Amniotic epithelial cell (primary cell): ENCODE measurements at places on chromosomes 1 and 21.

DNA sequence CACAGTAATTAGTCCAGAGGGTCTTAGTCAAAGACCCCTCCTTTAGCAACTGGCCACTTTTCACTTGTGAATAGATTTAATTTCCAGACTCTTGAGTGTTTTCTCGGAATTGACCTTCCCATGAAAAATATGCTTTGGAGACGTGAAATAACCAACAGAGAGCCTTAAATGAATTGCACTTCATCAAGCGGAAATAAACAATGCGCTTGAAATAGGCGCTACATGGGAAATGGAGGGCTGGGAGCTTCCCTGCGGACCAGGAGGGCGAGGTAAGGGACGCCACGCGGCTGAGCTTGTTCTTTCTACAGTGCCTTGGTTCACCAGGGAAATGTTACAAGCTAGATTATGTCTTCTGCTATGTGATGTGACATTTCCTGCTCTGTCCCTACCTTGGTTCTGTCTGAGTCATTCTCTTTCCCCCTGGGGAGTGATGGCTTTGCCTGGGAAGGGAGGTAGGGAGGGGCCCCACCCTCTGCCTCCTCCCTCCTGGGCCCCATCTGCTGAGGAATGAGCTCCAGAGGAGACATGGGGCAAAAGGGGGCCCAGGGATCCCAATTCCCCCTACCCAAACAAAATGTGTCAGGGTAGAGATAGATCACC lies 619.3 kb downstream of the PTPRU start:
- no peak for DNase-seq

DNA sequence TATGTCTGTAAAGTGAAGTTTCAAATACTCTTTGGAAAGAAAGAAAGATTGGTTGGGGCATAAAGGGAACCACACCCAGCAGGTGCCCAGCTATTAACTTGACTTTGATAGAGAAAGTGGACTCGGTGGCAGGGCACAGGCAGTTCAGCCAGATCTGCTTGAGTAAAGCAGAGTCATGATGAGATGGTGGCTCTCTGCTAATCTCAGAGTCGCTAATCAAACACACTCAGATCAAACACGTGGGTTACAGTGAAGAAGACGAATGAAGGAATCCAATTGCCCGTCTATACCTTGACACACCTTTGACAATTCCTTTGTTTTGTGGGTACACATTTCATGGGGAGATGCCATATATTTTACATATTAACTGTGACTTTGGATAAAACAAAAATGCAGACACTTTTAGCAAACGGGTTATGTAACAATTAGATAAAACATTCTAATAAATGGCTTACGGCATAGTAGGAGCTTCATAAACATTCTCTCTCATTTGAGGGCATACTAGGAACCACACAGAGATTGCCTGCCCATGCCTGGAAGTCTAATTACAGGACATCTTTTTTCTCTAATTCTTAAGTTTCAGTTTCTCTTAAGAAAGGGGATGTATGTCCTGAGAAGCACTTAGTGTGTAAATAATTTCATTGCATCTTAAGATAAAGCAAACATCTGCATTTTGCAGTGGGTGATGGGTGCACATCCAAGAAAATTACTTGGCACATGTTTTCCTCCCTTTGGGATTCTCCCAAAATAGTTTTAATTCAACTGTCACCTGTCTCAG lies 7.2 kb downstream of the CBR1 start:
- no peak for DNase-seq

- no peak for DNase-seq
Measured at GRCh38 chr1:43536196-43536863, 5.6 kb downstream of the PTPRF start.

DNA sequence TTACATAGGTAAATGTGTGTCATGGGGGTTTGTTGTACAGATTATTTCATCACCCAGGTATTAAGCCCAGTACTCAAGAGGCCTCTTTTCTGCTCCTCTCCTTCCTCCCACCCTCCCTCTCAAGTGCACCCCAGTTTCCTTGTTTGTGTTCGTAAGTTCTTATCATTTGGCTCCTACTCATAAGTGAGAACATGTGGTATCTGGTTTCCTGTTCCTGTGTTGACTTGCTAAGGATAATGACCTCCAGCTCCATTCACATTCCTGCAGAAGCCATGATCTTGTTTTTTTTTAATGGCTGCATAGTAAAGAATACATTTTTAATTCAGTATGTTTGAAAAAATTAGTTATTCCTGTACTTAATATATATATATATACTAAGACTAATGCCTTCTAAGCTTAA lies 107.7 kb downstream of the CLDN17 start:
- DNase-seq, result no peak

DNA sequence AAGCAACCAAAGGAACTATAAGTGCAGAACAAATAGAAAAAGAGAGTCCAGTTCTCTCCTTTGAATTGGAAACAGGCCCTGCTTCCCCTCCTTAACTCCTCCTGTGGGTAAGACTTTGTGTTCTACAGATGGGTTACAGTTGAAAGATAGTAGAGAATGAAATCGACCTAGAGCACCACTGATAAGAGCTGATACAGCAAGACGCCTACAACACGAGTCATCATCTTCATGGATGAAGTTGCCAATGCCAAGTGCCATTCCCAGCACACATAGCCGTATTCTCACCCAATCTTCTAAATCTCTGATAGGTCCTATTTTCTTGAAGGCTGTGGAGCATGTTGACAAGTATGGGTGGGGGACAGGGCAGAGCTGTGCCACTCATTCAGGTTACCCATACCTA lies 99.8 kb upstream of the CAMK1G start:
- DNase-seq, result peak; percentile 35

- DNase-seq, result peak; percentile 96
Measured at GRCh38 chr1:17239420-17239819, 9.5 kb upstream of the PADI3 start.

GRCh38 chr1:29786791-29787732 lies 550.7 kb downstream of the PTPRU start:
- DNase-seq, result no peak

GRCh38 chr1:229842302-229843255 lies 216.5 kb downstream of the URB2 start:
- peak; percentile 61 for DNase-seq

DNA sequence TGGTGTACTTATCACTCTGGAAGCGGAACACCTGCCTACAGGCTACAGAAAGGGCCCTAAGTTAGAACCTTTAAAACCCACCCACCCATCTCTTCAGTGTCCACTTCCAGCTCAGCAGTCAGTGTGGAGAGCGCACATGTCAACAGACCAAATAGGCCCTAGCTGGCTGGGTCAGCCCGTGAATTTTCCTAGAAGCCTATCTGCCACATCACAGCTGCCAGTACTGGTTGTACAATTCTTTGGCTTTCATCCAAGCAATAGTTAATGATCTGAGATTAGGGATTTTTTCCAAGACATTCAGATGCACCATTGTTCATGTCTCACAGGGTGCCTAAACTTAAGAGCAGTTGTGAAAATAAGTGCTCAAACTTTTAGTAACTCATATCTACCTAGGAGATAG lies 197.1 kb downstream of the KCNK2 start:
- DNase-seq, result no peak

DNA sequence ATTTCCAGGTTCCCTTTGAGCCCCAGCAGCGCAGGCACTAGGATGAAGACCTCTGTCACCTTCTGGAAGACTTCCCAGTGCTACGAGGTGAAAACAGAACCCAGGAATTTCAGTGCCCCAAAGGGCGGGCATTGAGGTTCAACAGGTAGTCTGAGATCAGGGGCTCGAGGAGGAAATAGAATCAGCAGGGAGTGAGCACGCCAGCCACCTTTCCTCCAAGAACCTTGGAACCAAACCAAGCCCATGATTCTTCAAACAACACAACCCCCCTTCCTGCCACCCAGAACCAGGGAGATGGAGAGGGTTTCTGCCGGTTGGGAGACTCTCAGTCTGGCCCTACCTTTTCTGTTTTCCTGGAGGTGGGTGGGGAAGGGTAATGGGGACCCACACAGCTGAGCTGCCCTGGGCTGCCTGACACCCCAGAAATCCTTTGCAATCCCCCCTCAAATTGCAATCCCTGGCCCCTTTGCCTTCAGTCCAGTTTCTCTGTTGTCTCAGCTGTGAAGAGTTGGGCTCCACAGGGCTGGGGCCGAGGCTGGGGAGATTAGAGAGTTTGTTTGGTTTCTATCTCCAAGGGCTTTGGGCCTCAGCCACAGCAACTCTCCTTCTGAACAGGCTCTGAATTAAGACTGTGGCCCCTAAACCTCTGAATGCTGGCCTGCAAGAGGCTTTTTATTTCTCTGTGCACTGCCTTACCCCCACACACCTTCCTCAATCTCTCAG lies 11.9 kb downstream of the SLC41A1 start:
- DNase-seq, result no peak

- no peak for DNase-seq
Measured at GRCh38 chr1:57957576-57957975, 533.7 kb upstream of the DAB1 start.
